ENCODE measurements at places on chromosomes 2 and 18.

DNA sequence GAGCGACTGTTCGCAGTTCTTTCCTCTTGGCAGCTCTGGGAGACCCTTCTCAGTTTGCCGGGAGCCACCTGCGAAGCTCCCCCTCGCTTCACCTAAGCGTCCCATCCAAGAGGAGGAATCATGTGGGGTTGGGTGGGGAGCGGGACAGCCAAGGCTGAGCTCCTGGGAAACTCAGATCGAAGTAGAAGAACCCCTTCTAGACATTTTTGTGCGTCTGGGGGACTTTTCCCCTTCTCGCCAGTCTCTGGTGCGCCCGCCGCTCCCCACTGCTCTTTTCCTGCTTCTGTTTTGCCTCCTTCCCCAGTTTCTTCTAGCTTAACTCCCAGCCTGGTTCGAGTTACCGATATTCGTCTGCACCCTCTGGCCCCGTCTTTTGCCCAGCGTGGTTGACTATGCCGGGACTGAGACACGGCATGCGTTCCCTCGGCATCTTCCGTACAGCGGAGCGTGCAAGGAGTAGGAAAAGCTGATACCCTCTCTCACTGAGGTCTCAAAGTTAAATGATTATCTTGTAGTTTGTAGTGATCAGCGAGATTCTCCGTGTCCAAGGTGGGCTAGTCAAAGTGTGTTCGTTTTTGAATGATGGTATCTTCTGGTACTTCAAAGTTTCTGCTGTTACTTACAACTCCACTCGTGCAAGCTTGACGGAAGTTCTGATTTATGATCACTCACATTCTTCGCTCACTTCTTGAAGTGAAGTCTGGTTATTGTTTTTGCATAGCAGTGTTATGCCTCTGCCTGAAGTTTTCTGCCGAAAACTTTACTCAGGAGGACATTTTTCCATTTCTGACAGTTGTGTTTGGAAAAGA is 664 bp downstream of the CAMKMT start:
- peak; percentile 46 for DNase-seq

- no peak for DNase-seq
Observed at GRCh38 chr2:237733677-237734300, 64.8 kb upstream of the RBM44 start.

GRCh38 chr18:54217624-54218023 is 6.8 kb downstream of the MBD2 start:
- no peak for DNase-seq

GRCh38 chr2:231604101-231604684 is 11.5 kb downstream of the TEX44 start:
- DNase-seq = no peak

GRCh38 chr2:132754867-132755472 is 85.0 kb upstream of the LYPD1 start:
- DNase-seq = no peak

GRCh38 chr18:57798713-57799373 is 4.3 kb downstream of the ATP8B1 start:
- DNase-seq = no peak

DNA sequence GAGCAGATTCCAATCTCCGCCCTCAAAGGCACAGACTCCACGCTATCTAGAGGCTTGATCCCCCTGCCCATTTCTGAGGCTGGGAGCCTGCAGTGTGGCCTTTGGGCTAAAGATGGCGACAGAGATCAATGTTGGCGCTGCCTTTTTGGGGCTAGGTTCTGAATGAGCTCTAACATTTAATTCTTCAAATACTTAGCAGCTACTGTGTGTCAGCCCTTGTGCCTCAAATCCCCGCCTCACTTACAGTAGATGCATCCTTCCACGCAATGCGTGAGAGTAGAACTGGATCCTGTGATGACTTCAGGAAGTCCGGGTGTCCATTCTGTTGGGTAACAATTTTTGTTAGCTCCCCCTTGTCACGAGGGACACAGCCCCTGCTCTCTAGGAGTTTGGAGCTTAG is 12.4 kb downstream of the IL1F10 start:
- DNase-seq = peak; percentile 36

DNA sequence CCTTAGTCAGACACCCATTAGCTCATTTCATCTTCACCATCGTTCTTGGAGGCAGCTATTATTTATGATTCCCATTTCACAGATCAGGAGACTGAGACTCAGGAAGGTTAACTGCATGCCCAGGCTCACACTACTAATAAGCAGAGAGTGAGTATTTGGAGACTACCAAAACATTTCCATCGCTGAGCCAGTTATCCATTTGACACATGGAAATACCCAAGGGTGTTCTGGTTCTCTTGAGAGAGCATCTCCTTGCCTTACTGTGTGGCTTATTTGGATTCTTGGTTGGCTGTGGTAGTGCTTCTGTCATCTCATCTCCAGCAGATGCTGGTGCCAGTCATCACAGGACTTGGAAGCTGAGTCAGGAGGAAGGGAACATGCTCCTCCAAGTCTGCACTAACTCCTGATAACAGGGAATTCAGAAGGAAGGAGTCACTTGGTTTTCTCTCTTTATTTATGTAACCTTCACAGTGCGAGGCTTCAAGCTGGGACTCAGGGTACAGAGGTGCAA is 55.2 kb downstream of the RASGRP3 start:
- DNase-seq = no peak

DNA sequence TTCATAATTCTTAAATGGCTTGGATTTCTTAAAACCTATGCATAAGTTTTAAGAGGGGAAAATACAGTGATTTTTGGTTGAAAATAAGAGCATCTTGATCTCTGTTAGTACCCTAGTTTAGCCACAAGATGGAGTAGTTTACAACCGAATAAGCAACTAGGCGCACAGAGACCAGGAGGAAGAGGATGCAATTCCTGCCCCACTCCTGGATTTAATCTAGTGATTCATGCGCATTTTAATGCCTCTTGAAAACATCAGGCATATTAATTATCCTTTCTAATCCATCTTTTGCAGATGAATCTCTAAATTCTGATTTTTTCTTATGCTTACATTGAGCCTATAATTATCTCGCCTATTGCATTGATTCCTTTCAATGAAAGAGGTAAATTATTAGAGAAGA is 76.7 kb downstream of the MRPS9 start:
- peak; percentile 40 for DNase-seq

GRCh38 chr2:96890726-96891385 is 21.0 kb upstream of the SEMA4C start:
- DNase-seq = no peak
